ENCODE measurements at places on chromosomes 4 and X.

- no peak for DNase-seq
Observed at GRCh38 chrX:26008042-26008441, 130.1 kb upstream of the MAGEB18 start.

DNA sequence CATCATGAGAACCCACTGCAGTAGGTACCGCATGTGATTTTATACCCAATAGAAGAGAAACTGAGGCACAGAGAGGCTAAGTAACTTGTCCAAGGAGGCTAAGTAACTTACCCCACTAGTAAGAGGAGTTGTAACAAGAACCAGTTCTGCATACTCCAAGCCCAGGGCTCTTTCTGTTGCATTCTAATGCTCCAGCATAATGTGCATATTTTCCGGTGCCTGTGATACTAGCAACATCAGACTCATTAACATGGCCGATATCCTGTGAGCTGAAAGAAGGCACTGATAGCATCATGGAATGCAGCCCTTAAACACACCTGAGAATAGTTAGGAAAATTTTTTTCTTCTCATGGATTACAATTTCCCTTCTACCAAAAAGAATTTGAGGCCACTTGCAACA, 39.7 kb upstream of the KLF3 start:
- no peak for DNase-seq

GRCh38 chr4:73978886-73979285, 2.9 kb downstream of the PF4 start:
- DNase-seq: no peak

DNA sequence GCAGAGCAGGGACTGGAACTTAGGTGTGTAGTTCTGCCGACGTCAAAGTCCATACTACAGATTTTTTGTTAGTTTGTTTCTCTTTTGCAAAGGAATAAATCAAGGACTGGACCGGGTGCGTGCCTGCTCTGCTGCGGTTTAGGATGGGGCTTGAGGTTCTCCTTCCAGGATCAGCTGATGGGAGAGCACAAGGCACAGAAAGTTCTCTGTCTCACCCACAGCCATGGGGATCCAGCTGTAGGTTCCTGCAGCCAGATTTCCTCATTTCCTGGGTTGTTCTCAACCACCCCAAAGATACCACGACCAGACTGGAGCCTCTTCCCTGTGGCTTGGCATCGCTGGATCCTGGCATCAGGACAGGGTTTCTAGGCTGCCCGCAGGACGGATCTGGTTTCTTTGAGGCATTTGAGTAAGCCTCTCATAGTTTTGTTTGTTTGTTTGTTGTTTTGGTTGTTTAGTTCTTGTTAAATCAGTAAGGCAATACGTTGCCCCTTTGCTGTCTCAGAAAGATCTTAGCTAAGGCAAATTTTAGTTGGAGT, 789 bp upstream of the SRPX start:
- no peak for DNase-seq

- peak; percentile 23 for DNase-seq
Observed at GRCh38 chrX:16712548-16713155, at the start of gene CTPS2. Gene CTPS2, minus strand, starts transcription at chrX:16712669. Its CDS starts 9,767 bp downstream, at chrX:16702902.

DNA sequence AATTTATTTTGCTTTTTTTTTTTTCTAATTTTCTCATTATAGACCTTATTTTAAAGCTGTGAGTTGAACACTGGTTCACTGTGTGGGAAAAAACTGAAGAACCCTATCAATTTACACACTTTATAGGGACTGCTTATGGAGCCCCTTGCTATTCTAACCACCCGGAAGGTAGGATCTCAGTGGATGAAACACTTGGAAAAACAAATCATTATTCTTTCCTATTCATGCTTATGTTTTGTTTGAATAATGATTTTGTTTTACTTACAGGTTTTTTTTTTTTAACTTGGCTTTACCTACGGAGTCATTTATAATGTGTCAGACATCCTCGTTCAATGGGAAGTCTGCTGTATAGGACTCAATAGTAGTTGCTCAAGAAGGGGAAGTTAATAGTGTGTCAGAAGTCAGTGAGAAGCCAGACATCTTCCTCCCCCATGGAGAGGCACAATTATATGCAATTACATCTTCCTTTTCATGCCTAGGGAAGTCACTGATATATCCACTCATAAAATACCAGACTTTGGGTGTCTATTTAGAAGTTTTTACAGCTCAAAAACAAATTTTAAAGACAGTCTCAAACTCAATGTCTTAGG, 113.2 kb downstream of the ARSF start:
- no peak for DNase-seq

- no peak for DNase-seq
Observed at GRCh38 chr4:125430086-125430485, 115.3 kb downstream of the FAT4 start.

DNA sequence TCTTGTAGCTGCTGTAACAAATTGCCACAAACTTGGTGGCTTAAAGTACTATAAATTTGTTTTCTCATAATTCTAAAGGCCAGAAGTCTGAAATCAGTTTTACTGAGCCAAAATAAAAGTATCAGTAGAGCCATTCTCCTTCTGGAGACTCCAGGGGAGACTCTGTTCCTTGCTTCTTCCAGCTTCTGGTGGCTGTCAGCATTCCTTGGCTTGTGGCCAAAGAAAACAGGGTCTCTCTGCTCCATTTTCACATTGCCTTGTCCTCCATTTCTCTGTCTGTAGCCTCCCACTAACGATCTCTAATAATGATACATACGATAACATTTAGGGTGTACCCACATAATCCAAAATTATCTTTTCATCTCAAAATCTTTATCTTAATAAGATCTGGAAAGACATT, 200.4 kb downstream of the MAB21L2 start:
- no peak for DNase-seq

DNA sequence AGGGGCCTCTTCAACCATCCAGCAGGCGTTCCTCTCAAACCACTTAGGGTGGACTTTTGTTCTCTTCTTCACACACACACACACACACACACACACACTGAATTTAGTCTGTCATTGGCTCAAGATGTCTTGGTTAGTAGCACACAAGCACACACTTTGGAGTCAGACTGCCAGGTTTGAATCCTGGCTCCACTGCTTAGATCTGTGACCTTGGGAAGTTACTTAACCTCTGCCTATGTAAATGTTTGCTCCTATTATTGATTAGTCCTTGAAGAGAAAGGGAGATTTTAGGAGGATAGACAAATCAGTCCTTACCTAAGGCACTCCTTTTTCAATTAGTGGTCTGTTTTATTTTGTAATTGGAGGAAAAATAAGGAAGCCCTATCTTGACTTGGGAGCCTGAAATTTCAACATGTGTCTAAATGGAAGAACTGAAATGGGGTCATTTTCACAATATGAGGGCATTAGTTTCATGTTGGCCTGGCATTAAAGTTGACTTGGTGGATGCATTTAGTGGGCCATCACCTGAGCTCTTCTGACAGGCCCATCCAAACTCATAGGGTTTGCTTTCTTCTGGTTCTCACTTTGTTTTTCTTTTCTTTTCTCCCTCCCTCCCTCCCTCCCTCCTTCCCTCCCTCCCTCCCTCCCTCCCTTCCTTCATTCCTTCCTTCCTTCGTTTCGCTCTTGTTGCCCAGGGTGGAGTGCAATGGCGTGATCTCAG, 13.3 kb upstream of the TMEM131L start:
- no peak for DNase-seq

DNA sequence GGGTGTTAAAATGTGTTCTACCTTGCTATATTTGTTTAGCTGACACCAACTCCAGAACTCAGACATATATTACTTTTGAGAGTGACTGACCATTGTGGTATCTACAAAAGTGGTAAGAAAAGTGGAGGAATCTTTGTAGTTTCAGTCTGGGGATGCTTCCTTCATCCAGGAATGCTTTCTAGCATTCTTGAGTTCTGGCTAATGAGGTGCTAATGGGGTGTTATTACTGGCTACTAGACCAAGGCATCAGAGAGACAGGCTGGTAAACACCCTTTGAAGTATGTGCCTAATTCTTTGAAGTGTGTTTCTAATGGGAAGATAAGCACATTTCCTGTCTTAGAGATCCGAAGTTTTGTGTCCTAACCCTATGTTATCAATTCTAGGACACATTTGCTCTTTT, 310.4 kb downstream of the SPRY1 start:
- no peak for DNase-seq

DNA sequence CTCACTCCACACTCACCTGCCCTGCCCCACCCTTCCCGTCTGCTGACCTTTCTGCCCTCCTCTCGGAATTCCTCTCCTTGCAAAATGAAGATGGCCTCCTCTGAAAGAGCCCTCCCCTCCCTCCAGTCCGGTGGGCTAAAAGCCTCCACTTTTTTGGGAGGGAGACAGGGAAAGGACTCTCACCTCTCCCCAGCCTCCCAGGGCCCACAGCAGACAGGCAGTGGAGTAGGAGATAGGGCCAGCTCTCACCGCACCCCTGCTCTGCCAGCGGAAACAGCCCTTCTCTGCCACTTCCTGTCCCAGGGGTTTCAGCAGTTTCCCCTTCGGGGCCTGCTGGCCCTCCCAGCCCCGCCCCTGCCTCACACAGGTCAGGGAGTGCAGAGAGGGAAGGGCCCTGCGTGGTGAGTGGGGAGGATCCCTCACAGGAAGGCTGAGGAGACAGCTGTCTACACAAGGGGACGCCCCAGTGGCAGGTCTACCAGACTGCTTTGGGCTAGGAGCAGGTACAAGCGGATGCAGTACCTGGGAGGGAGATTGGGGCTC, 18.2 kb downstream of the ELF4 start:
- no peak for DNase-seq

DNA sequence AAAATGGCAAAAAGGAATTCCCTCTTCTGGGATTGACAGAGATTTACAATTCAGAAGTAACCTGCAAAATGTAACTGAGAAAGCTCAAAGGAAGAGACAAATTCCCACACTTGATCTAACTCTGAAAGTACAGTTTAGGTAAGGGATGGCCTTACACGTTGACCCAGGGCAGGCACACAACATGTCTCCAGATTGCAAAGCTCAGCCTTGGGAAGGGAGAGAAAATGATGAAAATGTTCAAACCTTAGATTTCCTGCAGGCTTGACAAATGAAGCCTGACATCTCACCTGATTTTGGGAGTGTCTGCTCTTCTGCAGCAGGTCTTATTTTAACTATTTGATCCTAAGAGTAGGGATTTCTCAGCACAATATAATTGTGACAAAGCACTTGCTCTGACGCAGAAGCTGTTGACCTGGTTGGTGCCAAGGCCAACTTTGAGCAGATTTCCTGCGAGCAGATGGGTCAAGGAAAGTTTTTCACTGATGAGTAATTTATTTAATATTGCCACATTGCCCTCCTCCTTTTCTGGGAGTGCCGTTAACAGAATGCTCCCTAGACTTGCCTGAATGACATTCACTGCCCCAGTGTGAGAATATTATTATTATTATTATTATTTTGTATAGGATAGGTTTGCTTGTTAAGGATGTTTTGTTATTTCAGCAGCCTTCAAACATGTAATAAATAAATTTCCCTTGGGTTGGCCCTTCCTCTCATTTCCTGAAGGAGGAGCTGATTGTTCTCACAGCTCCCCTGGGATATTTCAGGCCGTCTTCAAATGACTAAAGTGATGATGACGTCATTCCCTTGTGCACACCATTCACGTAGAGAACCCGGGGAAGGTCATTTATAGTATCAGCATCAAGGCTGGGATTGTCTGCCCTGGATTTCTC, 157.1 kb downstream of the VEGFC start:
- no peak for DNase-seq

DNA sequence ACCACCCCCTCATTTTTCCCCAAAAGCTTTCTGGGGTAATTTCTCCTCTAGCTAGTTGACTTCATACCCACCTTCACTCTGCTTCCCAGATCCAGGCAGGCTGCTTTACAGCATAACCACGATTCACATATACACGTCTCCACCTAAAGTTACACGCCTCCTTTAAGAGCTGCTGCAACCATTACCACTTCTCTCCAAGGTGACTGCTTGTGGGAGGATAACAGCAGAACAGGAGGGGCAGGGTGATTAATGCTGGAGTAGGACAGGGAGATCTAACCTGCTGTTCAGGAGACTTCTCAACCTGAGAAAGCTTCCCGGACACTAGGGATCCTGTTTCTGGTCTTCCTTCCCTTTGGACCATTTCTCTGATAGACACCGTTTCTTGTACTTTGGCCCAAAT, 77.4 kb downstream of the MGST2 start:
- no peak for DNase-seq

DNA sequence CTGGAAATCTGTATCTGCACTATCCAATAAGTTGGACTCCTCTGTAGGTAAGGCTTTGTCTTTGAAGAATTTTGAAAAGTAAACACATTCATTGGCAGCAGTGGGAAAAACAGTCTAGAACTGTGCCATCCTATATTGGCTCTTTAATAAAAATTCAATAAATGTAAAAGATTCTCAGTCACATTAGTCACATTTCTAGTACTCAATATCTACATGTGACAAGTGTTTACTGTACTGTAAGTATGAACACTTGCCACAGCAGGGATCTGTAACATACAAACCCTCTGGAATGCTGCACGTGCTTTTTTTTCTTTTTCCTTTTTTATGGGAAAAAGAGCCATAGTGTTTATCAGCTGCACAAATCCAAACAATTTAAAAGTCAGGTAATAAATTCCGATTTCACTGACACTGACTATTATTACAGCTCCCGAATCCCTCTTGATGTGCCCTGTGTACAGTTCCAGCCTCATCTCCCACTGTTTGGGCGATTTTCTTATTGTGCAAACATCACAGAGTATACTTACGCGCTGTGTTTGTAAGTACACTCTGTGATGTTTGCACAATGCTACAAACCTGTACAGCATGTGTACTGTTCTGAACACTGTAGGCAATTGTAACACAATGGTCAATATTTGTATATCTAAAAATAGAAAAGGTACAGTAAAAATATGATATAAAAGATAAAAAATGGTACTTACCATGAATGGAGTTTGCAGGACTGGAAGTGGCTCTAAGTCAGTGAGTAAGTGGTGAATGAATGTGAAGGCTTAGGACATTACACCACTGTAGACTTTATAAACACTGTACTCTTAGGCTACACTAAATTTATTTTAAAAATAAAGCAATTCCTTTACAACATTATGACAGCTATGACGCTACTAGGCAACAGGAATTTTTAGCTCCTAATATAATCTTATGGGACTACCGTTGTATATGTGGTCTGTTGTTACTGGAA, 8.7 kb downstream of the PYURF start:
- DNase-seq: no peak

- no peak for DNase-seq
Observed at GRCh38 chr4:76556452-76556851, 121.4 kb downstream of the SHROOM3 start.

DNA sequence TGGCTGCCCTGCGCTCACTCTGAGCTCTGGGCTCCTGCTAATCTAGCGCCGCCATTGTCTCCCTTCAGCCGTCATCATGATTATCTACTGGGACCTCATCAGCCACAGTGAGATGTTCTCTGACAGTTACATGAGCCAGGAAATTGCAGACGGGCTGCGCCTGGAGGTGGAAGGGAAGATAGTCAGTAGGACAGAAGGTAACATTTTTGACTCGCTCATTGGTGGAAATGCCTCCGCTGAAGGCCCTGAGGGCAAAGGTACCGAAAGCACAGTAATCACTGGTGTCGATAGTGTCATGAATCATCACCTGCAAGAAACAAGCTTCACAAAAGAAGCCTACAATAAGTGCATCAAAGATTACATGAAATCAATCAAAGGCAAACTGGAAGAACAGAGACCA, 21.8 kb upstream of the PIN4 start:
- no peak for DNase-seq

DNA sequence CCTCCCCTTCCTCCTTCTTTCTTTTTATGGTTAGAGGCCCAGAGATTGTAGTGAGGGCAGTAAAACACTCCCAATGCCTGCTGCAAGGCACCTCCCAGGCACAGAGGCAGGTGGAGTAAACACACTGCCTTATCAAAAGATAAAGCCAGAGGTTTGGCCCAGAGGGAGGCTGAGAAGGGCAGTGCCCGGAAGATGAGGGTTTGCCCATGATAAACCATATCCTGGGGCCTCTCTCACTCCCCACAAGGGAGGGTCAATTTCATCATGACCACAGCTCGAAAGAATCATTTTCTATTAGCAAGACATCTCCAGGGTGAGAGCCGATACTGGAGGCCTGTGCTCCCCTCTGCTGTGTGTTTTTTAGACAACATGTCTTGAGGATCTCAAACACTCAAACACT, 98.5 kb upstream of the FAM9C start:
- no peak for DNase-seq

All from posterior cingulate gyrus (tissue), 11 donors.